ENCODE measurements at places on chromosomes 5 and 9.

DNA sequence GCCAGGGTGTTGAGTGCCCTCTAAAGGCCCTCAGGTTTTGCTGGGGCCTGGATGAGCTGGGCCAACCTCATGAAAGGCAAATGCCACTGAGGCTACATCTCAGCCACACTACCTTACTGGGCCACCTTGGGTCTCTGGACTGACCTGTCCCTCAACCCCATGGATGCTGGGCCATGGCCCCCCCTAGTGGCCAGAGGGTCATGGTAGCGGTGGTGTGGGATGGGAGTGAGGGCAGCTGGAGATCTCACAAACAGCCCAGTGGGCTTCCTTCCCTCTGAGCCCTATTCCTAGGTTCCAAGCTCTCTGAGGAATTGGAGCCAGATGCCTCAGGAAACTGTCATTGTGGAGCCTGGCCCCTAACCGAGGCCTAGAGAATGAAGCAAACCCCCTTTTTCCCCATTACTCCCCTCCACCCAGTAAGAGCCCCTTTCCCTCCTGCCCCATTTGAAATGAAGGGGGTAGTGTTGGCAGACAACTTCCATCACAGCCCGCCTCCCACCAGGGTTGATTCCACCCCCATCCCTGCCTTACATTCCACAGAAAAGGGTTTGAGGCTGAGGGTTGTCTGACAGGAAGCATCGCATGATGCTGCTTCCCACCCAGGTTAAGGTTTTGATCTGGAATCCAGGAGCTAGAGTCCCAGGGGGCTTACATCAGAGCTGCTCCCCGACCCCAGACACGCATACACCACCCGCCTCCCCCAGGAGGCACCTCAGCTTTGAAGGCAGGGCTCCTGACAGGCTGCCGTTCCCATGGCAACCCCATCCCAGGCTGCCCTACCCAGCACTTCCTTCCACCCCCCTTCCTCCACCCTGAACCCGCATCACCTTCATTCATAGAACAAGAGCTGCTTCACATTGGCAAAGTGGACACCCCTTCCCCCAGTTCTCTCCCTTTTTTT, 63.9 kb downstream of the PCDH1 start:
- peak; percentile 35 for DNase-seq

- DNase-seq, result no peak
Measured at GRCh38 chr5:36888303-36888702, 11.7 kb downstream of the NIPBL start.

- DNase-seq, result peak; percentile 48
Measured at GRCh38 chr9:130539420-130540223, 39.8 kb upstream of the FUBP3 start.

- no peak for DNase-seq
Measured at GRCh38 chr5:124952079-124952478, 205.6 kb upstream of the ZNF608 start.

GRCh38 chr5:122978644-122979297, 57.8 kb downstream of the PPIC start:
- no peak for DNase-seq

DNA sequence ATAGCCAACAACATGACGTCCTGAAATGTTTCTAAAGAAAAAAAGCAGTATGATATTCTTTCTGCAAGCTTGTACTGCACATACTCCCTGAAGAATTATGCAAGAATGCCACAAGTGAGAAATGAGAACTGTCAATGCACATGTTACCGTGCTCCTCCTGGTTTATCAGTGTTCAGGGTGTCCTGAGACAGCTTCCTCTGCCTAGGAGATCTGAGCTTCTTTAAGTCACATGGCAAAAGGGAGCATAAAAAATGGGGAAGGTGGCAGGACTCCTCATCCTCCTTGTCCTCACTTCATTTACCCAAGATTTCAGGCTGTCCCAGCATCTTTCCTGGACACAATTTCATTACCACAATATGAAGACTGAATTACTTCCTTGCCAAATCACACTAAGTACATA, 238.2 kb downstream of the GLIS3 start:
- DNase-seq, result no peak

GRCh38 chr5:155343468-155343867, 329.9 kb downstream of the KIF4B start:
- DNase-seq, result no peak

All from astrocyte of the hippocampus (primary cell).